Prostate gland (tissue), 2 donors: ENCODE measurements at places on chromosomes 16 and 17.

GRCh38 chr17:41394254-41394996, 3.0 kb downstream of the KRT31 start:
- peak; percentile 16 for DNase-seq

- DNase-seq, result no peak
Observed at GRCh38 chr16:22264786-22265185, 32.4 kb upstream of the POLR3E start.

GRCh38 chr17:43962479-43962878, 8.7 kb upstream of the PYY start:
- no peak for DNase-seq

GRCh38 chr17:17841601-17842025, 4.8 kb upstream of the SREBF1 start:
- DNase-seq, result peak; percentile 55

DNA sequence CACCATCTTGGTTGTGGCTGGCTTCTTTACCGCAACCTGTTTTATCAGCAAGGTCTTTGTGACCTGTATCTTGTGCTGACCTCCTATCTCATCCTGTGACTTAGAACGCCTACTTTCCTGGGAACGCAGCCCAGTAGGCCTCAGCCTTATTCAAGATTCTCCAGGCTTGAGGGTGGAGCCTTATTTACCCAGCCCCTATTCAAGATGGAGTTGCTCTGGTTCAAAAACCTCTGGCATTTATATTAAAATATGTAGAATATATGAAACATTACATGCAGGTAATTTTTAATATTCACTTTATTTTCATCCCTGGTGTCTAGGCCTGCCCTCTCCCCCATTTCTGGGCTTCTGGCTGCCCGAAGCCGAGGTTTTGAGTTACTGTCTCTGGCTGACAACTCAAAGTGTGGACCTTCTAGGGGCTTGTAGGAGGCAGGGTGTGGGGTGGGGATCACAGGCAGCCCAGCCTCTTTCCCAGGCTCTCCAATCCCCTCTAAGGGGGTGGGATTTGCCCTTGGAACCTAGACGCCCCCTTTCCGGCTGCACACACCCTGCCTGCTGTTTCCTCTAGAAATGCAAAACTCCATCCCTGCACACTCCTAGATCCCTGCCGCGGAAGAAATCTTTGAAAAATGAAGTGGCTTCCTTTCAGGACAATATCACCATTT, 152.0 kb downstream of the KCNJ12 start:
- DNase-seq, result no peak

DNA sequence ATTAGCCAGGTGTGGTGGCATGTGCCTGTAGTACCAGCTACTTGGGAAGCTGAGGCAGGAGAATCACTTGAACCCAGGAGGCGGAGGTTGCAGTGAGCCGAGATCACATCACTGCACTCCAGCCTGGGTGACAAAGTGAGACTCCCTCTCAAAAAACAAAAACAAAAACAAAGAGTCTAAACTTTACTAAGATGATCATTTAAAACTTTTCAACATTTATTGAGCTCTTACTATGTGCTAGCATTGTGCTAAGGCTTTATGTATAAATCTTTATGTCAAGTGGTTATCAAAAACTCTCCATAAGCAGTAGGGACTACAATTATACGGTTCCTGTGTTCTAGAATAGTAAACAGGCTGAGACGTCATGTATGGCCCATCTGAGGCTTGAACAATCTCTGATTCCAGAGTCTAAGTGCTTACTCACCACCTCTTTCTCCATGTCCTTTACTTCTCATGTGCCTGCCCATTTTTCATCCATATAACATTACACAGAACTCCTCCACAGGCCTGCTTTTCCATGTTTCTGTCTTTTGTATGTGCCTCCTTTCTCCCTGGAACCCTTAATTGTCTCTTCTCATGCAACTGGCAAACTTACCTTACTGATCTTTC, 66.7 kb downstream of the NUP88 start:
- DNase-seq, result no peak

GRCh38 chr16:75252946-75253911, 1.8 kb upstream of the BCAR1 start:
- DNase-seq, result no peak

DNA sequence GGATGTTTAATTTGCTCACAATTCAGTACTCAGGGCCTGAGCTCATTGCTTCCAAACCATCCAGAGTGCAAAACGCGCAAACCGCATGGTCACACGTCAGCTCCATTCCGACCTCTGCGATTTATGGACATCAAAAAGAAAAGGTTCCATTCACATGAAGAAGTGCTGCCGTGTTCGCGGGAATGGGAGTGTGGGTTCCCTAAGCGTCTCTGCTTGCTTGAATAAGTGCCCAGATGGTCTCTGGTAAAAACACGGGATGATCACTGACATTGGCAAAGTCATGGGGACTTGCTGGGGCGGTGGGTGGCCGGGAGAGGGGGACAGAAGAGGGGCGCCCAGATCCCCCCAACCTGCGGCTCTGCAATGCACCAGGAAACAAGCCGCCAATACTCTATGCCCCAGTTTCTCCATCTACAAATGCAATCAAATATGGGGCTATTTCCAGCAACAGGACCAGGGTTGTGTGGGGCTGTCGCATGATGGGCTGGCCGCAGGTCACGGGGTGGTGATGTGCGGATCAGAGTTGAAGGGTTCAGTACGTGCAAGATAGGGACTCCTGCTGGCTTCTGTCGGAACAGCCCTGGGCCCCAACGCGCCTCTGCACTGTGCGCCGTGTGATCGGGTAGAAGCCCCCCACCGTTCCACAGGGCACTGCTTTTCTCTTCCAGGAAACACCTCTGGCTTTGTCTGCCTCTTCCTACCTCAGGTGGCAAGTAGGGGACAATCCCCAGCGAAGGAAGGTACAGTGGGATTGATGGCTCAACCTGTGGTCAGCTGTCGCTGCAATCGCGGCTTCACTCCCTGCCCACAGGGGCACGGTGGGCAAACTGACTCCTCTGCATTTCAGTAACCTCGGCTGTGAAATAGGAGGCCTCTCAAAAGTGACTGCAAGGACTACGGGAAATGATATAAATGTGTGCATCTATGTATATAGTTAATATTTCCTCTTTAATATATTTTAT, 11.2 kb downstream of the FOXF1 start:
- no peak for DNase-seq

GRCh38 chr16:11139326-11140097, 116.5 kb downstream of the SOCS1 start:
- no peak for DNase-seq

- no peak for DNase-seq
Observed at GRCh38 chr16:17303101-17303500, 167.7 kb downstream of the XYLT1 start.

DNA sequence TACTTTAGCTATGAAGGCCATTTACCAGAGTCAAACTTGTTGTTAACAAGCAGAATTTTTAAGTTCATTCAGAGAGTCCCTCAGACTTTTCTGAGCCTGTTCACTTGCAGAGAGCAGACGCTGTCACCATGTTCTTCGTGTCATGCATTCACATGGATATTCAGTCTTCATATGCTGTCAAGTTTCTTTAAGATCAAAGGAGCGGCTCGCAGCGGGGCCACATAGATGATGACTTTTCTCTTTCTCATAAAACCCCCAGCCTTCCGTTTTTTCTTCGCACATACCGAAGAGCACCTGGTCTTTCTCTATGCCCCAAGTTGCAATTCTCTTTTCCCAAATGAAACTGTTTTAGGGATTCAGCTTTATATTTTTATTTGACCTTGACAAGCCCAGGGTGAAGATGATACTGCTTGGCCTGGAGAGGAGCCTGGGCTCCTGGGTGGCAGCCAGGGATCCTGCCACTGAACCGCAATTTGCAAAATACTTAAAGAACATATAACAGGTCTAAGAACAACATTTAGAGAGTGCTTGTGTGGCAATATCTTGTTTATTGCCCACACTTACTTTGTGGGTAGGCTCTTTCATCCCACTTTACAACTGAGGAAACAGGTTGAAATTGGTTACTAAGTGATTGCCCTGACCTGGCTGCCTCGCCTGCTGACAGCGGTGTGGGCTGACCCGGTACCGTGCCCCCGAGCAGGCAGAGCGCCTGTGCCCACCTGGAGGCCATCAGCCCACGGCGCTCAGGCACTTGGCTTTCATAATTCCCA, 22.9 kb downstream of the SEC14L1 start:
- no peak for DNase-seq

DNA sequence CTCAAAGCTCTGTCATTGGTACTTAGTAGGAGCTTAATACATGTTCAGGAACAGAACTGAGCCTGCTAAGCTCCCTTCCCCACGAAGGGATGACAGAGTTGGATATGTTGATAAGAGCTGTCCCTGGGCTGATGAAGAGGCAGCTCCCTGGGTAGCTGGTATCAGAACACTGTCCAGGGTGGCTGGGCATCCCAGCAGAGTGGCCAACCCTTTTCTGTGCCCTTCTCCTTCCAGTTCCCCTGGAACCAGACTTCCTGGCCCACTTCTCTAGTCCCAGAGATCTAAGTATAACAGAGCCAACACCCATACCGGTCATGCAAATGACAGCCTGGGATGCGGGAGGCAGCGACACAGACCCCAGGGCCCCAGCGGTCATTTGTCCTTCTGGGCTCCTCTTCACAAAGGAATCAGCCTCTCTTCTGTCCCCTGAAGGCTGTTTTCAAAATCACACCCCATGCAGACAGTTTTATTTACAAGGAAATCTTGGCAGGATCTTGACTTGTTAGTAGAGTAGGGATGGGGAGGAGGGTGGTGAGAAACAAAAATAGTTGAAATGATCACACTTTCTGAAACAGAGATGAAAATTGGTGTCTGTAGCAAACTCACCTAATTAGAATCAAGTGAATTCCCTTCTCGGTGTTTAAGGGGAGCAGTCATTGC, 1.4 kb upstream of the RHBDL3 start:
- DNase-seq, result no peak
